ENCODE measurements at places on chromosomes 5 and 9. TPM values are rescaled to one million over a fixed set of nuclear protein-coding genes. Genes with fewer than 3 reads are reported as not detected.

Gene OR1B1
- polyA plus RNA-seq, result not detected

DNA sequence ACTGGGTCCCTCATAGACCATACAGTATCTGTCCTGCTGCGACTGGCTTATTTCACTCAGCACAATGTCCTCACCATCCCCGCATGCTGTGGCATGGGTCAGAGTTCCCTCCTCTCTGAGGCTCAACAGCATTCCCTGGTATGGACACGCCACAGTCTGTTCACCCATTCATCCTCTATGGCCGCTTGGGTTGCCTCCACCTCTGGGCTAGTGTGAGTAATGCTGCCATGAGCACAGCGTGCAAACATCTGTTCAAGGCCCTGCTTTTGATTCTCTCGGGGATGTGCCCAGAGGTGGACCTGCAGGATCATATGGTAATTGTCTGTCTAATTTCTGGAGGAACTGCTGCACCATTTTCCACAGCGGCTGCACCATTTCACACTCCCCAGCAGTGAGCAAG is 5.5 kb upstream of the FBP2 start:
- H3K36me3 ChIP-seq, result no peaks in the 10 kb centered on the region
- no peak for DNase-seq
- H3K27ac ChIP-seq, result no peak overlapping the region
- H3K27me3 ChIP-seq, result peaks cover 2% of the 10 kb centered on the region
- no peak overlapping the region for H3K4me3 ChIP-seq

DNA sequence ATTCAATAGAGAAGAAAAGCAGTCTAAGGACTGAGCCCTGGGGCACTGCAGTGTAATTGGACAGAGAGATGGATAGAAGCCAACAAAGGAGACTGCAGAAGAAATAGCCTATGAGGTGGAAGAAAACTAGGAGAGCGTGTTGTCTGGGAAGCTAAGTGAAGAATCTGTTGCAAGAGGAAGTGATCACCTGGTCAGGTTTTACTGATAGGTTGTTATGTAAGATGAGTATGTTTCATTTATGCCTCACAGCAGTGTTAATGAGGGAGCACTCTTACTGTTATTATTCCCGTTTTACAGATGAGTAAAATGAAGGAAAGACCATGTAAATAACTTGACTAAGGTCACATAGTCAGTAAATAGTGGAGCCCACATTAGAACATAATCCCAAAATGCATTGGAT is 80.0 kb upstream of the GRHPR start:
- H3K27me3 ChIP-seq, result no peaks in the 10 kb centered on the region
- no peak for DNase-seq
- no peaks in the 10 kb centered on the region for H3K4me1 ChIP-seq
- no peak overlapping the region for H3K27ac ChIP-seq
- H3K4me3 ChIP-seq, result no peak overlapping the region

Gene TOPORS
- 4.4 TPM for polyA plus RNA-seq

Gene MAMDC4
- polyA plus RNA-seq, result 8.0 TPM

Gene TMEM171
- polyA plus RNA-seq, result not detected

DNA sequence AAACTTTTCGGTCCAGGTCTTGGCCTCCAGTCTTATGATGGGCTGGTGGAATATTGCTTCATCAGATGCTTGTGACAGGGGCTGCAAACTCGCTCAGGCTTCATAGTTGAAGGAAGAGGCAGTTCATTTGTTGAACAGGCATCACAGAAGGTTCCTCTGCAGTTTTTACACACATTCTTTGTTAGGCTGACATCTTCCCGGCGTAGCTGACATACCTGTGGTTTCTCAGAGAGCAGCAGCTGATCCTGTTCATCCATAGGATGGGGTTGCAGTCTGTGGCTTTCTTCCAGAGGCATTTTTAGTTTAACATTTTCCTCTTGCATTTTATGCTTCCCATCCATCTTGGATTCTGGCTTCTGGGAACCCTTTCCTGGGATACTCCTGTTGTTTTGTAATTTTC is 1255.2 kb downstream of the EFNA5 start:
- no peaks in the 10 kb centered on the region for H3K27me3 ChIP-seq
- no peak overlapping the region for H3K27ac ChIP-seq
- DNase-seq, result no peak
- H3K36me3 ChIP-seq, result no peaks in the 10 kb centered on the region

GRCh38 chr9:111148052-111149017 is 110.1 kb upstream of the LPAR1 start:
- no peaks in the 10 kb centered on the region for H3K36me3 ChIP-seq
- no peak overlapping the region for H3K27ac ChIP-seq
- no peak overlapping the region for H3K4me3 ChIP-seq
- H3K27me3 ChIP-seq, result no peaks in the 10 kb centered on the region
- no peaks in the 10 kb centered on the region for H3K4me1 ChIP-seq

- peaks cover 97% of the 10 kb centered on the region for H3K36me3 ChIP-seq
- peak; percentile 28 for DNase-seq
- H3K4me1 ChIP-seq, result no peaks in the 10 kb centered on the region
- H3K27ac ChIP-seq, result no peak overlapping the region
- H3K4me3 ChIP-seq, result no peak overlapping the region
- no peaks in the 10 kb centered on the region for H3K27me3 ChIP-seq
Measured at GRCh38 chr5:140672455-140673186, 755 bp downstream of the DND1 start.

- no peak for DNase-seq
- no peaks in the 10 kb centered on the region for H3K36me3 ChIP-seq
- H3K27ac ChIP-seq, result no peak overlapping the region
- H3K4me3 ChIP-seq, result no peak overlapping the region
Measured at GRCh38 chr9:112526973-112527372, 40.3 kb downstream of the KIAA1958 start.

DNA sequence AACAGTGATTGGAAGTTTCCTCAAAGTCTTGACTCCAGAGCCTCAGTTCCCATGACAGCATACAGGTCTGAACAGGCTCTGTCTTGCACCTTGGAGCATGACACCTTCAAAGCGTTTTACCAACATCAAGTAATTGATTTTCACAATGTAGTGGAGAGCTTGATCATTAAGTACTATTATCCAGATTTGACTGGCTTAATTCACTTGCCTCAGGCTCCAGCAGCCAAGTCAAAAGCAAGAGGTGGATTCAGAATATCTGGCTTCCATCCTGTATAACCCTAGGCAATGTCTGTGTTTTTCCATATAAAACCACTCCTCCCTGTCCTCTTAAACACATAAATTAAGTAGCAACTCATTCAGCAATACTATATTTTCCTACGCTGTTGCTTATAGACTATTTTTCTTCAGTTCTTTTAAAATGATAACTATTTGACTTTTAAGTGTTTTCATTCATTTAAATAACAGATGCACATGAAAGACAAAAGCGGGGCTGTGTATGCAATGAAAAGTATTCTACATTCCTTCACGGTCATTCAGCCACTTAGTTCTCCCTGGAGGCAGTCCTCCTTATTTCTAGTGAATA is 150.8 kb upstream of the RANBP3L start:
- H3K4me1 ChIP-seq, result no peaks in the 10 kb centered on the region
- H3K27me3 ChIP-seq, result no peaks in the 10 kb centered on the region
- no peaks in the 10 kb centered on the region for H3K36me3 ChIP-seq
- no peak overlapping the region for H3K27ac ChIP-seq

DNA sequence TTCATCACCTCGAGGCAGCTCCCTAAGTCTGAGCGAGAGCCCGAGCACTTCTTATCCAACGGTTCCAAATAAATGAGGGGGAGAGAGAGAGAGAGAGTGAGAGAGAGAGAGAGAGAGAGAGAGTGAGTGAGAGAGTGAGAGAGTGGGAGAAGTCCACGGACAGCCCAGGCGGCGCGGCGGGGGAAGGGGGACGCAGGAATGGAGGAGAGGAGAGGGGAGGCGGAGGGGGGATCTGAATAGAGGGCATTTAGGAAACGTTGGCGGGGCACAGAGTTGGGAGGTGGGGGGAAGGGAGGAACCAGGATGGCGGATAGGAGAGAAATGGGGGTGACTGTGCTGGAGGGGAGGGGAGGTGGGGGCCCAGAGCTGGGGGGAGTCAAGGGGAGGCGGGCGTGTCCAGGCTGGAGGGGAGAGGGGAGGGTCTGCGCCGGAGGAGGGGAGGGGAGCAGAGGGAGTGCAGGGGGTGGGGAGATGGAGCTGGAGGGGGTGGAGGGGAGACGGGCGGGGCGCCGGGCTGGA is 398 bp upstream of the BASP1 start:
- DNase-seq, result peak; percentile 7
- no peaks in the 10 kb centered on the region for H3K27me3 ChIP-seq
- H3K4me3 ChIP-seq, result peak overlapping the region; percentile 70
- H3K36me3 ChIP-seq, result no peaks in the 10 kb centered on the region

DNA sequence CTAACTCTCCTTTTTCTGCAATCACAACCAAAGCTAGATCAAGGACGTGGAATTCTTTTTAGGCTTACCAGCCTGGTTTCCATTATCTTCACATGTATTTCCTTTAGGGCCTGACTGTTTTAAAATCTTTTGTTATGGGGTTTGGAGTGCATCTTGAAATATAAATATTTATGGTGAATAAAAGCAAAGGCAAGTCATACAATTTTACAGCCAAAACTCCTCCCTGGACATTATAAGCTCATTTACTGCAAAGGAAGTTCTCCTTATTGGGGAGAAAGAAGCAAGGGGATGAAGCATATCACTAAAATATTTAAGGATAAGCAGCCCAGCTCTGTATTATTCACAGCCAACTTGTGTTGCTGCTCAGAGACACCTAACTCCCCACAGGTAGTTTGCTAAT is 132.2 kb upstream of the TARS1 start:
- no peak overlapping the region for H3K4me3 ChIP-seq
- H3K27me3 ChIP-seq, result no peaks in the 10 kb centered on the region
- peaks cover 2% of the 10 kb centered on the region for H3K4me1 ChIP-seq
- H3K27ac ChIP-seq, result no peak overlapping the region

DNA sequence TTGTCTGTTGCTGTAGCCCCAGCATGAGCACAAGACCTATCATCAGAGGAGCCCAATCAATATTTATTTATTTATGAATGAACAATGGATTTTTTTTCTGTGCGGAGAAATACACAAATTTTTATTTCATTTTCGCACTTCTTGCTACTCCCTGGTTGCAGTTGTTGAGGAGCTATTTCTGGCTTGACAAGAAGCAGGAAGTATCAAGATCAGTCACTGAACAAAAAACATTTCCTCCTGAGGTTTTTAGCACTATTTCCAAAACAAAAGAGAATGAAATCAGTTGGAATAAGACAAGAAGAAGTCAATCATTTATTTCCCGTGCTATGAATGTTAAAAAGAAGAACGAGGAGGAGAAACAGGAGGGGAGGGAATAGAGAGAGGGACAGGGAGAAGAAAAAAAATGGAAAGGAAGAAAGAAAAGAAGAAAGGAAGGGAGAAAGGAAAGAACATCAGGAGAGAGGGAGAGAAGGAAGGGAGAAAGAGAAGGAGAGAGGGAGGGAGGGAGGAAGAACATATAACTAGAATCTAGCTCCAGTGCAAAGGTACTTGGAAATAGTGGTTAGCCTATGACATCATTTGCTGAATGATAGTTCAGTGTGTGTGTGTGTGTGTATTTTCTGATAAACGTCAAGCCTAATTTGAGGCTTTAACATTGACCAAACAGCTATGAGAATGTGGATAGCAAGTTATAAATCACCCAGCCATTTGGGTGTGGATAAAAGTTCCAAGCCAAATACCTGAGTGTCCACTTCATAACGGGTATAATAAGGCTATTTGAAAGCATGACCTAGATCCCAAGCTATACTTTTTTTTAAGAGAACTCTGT is 586.0 kb downstream of the EBF1 start:
- H3K27ac ChIP-seq, result peak overlapping the region; percentile 62
- DNase-seq, result no peak
- H3K27me3 ChIP-seq, result no peaks in the 10 kb centered on the region
- H3K4me1 ChIP-seq, result peaks cover 14% of the 10 kb centered on the region

DNA sequence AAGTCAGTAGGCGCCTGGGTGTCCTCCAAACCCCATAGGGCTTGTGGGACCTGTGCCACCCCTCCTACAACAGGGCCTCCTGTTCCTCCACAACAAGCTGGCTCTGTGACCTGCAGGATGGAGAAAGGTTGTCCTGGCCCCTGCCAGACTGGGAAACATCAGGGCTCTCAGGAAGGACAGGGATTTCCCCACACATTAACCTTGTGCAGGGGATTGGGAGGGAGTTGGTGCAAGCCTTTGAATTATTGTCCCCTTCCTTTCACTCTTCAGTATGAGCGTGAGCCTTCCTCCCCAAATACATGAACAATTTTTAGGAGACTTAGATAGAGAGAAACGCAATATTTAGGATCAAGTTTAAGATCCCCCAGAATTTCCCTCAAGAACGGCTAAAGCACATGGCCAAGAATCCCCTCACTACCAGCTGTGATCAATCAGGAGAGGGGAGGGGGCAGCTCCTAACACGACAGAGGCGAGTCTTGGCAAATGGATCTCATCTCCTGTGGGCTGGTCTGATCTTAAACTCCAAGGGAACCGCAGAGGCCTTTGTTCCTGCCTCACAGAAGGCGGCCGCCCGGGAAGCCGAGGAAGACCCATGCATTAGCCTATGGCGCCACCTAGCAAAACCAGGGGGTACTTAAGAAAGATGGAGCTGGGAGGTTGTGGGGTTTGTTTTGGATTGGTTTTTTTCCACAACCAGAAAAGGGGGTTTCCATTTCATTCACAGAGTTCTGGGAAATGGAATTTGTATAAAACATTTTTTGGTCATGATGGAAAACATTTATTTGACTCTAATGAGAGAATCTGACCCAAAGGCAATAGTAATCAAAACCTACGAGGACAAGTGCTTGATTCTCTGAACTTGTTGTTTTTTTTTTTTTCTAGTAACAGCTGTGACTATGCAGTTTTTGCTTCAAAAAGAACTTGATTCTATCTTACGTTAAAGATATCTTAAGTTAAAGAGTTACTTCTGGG is 36.1 kb upstream of the OSMR start:
- peak; percentile 76 for DNase-seq
- H3K4me3 ChIP-seq, result no peak overlapping the region
- no peaks in the 10 kb centered on the region for H3K36me3 ChIP-seq

GRCh38 chr5:169511708-169512107 is 71.9 kb upstream of the SPDL1 start:
- no peaks in the 10 kb centered on the region for H3K36me3 ChIP-seq
- no peaks in the 10 kb centered on the region for H3K27me3 ChIP-seq
- no peak overlapping the region for H3K27ac ChIP-seq
- H3K4me1 ChIP-seq, result no peaks in the 10 kb centered on the region
- no peak for DNase-seq

GRCh38 chr9:34684145-34684544 is 6.9 kb downstream of the CCL19 start:
- no peak for DNase-seq
- no peak overlapping the region for H3K4me3 ChIP-seq
- H3K36me3 ChIP-seq, result peaks cover 7% of the 10 kb centered on the region
- no peak overlapping the region for H3K27ac ChIP-seq
- no peaks in the 10 kb centered on the region for H3K27me3 ChIP-seq
- peaks cover 4% of the 10 kb centered on the region for H3K4me1 ChIP-seq

Gene SURF6
- 13.3 TPM for polyA plus RNA-seq

DNA sequence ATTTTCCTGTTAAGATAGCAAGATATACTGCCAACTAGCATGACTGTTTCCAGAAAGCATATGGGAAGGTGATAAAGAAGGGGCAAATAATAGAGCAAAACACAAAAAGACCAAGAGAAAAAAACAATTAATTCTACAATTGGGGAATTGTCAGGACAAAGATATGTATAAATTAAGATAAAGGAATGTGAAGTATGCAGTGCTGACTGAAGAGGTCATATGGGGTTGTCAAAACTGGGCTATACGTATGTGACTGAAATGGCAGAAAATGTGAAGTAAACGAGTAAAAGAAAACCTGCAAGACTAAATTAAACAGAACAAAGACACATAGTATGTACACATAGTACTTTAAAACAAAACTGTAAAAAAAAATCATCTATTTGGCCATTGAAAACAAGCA is 222.3 kb downstream of the ARL15 start:
- no peaks in the 10 kb centered on the region for H3K27me3 ChIP-seq
- H3K36me3 ChIP-seq, result no peaks in the 10 kb centered on the region
- DNase-seq, result no peak
- no peak overlapping the region for H3K27ac ChIP-seq
- peaks cover 6% of the 10 kb centered on the region for H3K4me1 ChIP-seq

Measured in heart right ventricle (tissue), 16 donors.